ENCODE measurements at places on chromosomes 2 and 18.

GRCh38 chr2:73070643-73071359, 711 bp downstream of the SFXN5 start:
- no peak for DNase-seq

DNA sequence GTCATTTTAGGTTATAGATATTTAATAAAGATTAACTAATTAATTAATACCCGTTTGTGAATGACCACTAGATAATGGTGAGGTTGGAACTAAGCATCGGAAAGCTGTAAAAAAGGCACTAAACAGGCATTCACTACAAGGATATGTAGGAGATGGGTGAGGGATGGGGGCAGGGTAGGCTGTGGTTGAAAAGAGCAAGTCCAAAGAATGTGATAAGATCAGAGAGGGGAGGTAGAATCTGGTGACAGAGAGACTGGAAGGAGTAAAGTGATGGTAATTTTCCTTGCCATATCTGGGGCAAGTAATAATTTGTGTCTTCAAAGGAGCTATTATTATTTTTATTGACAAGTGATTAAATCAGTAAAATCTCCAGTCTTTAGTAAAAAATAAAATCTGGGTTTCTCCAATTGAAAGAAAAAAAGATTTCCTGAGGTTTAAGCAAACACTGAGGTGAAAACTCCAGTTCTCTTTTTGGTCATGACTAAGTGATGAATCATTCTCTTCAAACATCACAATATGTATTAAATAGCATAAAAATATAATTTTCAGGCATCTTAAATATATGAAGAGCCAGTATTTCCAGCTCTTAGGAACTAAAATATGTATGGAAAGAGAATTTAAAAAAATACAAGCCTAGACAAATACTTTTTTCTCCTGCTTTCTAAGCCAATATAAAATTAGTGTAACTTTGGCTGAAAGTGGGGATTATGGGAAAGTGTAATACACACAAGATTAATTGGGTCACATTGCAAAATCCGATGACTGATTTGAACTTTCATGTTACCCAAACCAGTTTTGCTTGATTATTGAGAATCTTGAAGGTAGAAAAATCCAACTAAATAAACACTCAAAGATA, 259.1 kb upstream of the RBMS1 start:
- peak; percentile 74 for DNase-seq

DNA sequence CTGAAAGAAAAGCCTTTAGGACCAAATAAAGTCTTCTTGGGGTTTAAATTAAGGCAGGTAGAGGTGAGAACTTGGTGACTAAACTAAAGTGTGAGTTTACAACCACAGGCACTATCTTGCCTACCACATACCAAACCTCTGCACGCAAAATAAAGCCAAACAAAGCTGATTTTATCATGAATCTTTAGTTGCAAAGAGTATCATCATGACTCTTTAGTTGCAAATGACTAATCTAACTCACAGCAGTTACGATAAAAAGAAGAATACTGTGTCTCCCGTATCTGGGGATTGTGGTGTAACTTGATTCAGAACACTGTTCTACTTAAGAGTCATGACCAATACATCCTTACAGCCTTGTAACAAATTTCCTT, 11.2 kb downstream of the CFAP210 start:
- DNase-seq, result no peak

DNA sequence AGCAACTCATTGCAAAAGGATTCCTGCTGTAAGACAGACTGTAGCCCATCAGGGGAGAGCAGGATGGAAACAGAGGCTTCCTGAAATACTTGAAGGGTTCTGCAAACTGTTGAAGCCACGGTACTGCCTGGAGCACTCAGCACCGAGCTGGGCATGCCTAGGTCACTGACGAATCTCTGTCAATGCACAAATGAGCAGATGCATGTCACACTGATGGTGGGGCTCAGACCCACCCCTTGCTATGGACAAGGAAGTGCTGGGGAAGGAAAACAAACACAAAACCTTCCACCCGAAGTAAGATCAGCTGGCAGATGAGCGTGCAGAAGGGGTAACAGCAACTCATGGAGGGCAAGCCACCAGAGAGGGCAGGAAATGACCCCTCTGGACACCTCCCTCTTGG, 136.7 kb downstream of the BCL2 start:
- no peak for DNase-seq

GRCh38 chr2:167581961-167582574, 665.3 kb downstream of the STK39 start:
- no peak for DNase-seq

DNA sequence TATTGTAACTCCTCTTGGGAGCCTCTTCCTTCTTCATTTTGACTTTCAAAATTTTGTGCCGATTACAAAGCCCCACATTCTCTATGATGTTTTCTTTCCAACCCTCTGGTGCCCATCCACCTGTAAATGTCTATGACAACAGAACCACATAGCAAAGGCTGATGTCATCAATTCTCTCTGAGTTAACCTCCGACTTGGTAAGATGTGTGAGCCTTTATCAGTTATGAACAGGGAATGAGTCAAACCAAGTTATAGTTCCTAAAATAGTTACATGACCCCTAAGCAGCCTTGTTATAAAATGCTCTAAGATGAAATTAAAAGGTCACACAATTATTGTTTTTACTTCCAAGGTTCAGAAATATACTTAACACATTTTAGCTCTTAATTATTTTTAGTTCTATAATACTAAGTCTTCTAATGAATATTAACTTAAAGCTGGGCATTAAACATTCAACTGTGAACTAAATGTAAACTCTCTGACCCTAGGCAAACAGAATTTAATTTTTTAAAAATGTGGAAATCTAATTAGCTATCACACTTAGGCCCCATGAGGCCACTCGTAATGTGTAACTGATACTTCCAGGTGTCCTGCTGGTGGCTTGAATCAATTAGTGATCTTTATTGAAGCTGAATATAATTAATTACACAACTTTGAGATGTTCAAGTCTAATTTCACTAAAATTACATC, 102.3 kb upstream of the CYRIA start:
- no peak for DNase-seq

- no peak for DNase-seq
Measured at GRCh38 chr2:152098496-152099366, at the start of gene CACNB4. CACNB4 (minus strand) TSS chr2:152099044.

DNA sequence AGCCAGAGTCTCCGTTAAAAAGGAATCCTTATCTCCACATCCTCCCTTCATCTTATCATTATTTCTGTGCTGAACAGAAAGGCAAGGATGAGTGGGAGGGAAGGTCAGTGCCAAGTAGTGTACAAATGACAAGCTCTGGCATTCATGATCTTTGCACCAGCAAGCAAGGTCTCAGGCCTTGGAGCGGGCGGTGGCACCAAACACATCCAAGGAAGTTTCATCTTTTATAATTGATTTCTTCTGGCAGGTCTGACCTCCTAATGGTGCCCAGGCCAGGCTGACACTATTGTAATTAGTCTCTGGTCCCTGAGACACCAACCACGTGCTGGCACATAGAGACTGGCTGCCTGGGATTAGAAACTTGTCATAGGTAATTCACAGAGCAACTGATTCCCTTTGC, 336.6 kb downstream of the EN1 start:
- no peak for DNase-seq

DNA sequence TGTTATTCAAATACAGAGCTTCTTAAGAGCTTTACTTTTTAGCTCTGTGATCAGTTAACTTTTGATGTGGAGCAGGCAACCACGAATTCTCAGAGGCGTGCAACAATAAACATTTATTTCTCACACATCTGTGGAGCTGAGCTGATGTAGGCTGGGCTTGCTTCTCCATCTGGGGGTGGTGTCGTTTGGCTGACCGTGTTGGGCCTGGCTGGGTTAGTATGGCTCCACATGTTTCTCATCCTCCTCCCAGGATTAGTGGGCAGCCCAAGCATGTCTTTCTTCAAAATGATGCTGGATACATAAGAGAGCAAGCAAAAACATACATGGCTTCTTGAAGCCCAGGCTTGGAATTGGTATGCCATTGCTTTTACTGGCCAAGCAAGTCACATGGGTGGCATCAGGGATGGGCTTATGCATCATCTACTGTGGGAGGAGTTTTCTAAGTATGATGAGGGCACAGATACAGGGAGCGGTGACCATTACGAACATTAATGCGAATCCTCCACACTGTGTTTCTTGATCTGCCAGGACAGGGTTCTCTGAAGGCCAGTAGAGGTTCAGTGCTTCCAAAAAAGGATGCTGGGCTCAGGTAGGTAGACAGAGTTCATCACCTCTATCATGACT, 157.0 kb upstream of the TNP1 start:
- no peak for DNase-seq
